ENCODE measurements at places on chromosomes 16 and 17.

DNA sequence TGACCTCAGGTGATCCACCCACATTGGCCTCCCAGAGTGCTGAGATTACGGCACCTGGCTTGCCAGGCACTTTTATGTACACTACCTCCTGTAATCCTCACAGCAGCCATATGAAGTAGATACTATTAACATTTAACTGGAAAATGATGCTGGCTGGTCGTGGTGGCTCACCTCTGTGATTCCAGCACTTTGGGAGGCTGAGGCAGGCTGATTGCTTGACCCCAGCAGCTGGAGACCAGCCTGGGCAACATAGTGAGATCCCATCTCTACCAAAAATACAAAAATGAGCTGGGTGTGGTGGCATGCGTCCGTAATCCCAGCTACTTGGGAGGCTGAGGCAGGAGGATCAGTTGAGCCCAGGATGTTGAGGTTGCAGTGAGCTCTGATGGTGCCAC lies 2.0 kb upstream of the MAPK3 start:
- no peak for DNase-seq

DNA sequence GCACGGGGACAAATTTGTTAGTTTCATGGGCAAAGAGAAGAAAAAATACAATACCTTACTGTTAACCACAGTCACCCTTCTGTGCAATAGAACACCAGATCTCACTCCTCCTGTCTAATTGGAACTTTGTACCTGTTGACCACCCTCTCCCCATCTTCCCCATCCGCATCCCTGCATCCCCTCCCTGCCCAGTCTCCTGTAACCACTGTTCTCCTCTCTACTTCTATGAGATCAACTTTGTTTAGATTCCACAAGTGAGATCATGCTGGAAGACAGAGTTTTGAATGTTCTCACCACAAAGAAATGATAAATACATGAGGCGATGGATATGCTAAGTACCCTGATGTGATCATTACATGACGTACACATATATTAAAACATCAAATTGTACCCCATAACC lies 47.7 kb downstream of the CLEC16A start:
- no peak for DNase-seq

GRCh38 chr16:90016339-90016950 lies 2.8 kb downstream of the DBNDD1 start:
- no peak for DNase-seq

DNA sequence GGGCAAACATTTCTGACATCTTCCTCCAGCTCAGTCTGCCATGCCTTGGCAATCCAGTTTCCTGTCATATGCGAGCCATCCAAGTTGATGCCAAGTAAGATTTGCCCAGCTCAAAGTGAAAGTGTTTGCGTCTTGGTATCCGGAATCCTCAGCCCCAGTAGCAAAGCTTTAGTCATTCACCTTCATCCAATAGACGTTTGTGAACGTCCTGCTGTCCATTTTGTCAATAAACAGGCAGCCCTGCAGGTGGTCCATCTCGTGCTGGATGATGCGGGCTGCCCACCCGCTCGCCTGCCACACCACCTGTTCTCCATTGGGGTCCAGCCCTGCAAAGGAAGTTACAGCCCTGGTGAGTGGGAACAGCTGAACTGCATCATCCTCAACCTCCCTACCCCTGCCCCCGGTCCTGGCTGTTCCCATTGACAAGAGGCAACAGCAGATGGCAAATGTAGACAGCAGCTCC lies 1.5 kb downstream of the PDF start:
- DNase-seq, result peak; percentile 35

- no peak for DNase-seq
These were observed 23.8 kb downstream of the AKAP1 start for GRCh38 chr17:57108671-57109392.

- DNase-seq, result no peak
These were observed 38.4 kb upstream of the IRF8 start for GRCh38 chr16:85860413-85861094.

DNA sequence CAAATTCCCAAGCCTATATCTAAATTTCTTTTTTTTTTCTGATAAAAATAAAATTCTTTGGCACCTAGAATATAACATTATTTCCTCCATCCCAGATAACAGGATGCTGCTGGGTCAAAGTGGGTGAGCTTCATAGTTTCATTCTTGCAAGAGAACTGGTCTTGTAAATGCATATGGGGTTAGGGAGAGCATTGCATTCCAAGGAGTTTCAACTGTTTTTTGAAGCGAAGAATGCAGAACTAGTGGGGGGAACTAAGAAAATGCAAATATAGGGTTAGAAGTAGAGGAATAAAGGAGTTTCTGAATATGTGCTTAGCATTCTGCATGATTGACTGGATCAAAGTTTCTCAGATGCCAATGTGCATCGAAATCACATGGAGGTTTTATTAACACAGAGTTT lies 347.2 kb upstream of the XYLT1 start:
- no peak for DNase-seq

DNA sequence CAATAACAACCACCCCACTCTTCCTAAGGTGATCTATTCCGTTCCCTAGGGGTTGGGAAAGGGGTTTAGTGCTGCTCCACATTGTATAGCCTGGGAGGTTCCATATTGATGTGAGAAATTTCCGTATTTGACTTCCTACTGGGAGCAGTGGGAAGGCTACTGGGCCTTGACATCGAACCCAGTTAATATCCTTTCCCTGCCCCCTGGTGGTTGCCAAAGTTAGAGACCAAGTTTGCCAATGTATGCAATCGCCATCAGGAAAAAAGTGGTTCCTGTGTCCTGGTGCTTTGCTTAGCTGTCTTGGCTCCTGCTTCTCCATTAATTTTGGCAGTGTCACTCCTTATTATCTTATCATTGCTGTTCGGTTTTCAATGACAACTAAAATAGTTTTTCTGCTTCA lies 914.9 kb downstream of the KCNJ2 start:
- DNase-seq, result no peak

DNA sequence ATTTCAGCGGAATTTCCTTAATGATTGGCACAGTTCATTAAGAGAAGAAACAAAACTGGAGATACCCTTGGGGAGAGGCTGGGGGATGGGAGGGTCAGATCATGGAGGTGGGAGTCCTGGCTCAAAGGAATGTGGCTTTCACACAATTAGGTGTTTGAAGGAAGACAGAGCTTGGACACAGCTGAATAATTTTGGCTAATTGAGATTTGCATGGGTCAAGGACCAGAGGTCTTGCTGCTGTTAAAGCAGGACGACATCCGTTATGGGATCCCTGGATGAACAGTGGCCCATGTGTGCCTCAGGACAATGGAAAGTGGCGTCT lies 160.3 kb downstream of the HS3ST3B1 start:
- no peak for DNase-seq

DNA sequence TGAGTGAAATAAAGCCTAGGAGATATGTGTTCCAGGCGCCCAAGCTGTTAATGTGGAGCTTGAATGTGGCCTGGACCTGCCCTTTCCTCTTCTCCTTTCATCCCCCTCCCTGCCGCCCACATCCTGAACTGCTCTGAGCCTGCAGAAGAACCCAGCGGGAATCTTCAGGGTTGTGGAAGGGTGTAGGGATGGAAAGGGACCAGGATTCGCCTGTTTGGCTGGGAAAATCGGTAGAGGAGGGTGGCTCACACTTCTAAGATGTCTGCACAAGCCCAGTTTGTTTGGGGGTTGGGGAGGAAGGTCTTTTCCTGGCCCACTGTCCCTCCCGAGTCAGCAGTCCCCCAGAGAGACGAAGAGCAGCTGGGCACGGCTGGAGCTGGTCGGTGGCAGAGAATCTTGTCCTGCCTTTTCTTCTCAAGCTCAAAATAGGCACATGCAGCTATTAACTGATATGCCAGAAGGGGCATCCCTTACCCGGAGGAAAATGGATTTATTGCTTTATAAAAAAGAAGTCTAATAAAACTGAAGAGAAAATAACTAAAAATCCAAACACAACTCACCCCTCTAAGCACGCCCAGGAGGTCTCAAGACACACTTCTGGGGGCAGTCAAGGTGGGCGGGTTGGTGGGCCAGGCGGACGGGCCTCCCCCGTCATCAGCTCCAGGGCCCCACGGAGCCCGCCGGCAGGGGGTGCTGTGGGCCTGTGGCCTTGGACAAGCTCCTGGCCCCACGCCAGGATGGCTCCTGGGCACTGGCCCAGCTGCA lies 11.5 kb upstream of the PITPNA start:
- peak; percentile 90 for DNase-seq
